CD4-positive, CD25-positive, alpha-beta regulatory T cell (primary cell): ENCODE measurements at places on chromosomes 7 and 10.

GRCh38 chr10:228366-228765, 93.1 kb downstream of the ZMYND11 start:
- DNase-seq: no peak

GRCh38 chr10:58996866-58997265, 179.6 kb upstream of the PHYHIPL start:
- no peak for DNase-seq

DNA sequence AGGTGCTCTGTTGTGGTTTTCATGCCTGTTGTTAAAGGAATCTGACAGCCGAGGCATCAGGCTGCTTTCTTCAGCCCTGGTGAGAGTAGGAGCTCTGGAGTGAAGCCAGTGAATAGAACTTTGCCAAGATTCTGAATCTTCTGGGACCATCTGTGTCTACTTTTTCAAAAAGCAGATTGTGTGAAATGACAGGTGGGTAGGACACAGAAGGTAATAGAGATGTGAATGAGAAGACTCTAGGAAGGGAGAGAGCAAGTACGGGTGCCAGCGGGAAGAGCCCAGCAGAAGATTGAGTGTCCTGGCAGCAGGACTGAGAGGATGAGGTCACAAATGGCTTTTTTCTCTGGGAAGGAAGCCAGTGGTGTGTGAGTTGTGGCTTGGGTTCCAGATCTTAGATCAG, 429.2 kb downstream of the SDK1 start:
- DNase-seq: no peak

DNA sequence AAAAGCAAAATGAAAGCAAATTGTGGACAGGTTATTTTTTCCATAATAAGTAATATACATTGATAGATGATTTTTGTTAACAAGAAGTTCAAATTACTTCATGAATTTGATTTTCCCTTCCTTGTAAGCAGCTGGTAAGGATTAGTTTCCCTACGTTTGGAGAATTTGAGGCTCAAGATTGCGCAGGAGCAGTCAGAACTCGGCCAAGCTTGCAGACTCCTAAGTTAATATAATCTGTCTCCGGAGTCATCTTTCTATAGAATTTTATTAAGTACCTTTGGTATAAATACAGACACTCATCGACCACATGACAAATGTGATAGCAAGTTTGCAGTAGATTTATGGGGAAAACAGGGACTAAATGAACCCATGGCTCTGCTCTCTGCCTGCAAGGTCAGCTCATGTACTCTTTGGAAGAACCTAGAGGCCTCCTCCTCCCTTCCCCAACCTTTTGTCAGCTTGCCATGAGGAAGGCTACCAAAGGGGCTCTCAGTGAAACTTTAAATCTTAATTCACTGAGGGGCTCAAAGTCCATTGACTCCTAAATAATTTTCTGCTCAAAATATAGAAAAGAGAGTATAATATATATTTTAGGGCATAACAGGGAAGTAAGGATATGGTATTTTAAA, 89.2 kb upstream of the CTTNBP2 start:
- no peak for DNase-seq

DNA sequence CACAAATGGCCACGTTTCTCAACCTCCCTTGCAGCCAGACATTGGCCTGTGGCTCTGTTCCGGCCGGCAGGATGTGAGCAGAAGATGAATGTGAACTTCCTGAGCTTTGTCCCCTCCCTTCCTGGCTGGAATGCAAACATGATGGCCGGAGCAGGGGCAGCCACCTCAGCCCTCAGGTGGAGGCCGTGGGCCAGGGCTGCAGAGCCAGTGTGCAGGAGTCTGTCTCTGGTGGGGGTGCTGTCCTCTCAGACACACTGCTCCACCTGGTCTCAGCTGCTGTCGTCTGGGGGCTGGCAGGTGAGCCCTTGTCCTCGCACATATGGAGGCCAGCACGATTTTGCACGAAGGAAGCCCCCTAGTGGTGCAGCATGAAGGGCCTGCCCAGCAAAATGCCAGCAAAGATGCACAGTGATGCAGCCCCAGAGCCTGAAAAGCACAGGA, 25.3 kb upstream of the PWWP2B start:
- no peak for DNase-seq

DNA sequence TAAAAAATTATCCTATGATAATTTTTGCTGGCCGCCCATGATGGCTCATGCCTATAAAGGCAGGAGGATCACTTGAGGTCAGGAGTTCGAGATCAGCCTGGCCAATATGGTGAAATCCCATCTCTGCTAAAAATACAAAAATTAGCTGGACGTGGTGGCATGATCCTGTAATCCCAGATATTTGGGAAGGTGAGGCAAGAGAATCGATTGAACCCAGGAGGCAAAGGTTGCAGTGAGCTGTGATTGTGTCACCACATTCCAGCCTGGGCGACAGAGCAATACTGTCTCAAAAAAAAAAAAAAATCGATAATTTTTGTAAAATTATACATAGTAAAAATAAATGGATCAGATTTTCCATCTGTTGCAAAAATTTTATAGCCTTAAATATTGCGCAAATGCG, 31.7 kb upstream of the CDK14 start:
- DNase-seq: no peak

DNA sequence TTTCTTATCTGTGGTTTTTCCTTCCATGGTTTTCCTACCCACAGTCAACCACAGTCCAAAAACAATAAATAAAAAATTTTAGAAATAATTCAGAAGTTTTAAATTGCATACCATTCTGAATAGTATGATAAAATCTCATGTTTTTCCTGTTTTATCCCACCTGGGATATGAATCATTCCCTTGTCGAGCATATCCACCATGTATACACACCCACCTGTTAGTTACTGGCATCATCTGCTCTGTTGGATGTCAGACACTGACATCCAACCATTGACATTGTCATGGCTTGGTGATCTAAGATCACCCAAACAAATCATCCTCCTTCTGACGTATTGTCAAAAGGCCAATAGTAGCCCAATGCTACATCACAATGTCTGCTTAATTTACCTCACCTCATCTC, 749.8 kb downstream of the TNS3 start:
- no peak for DNase-seq

- DNase-seq: no peak
These were observed 31.3 kb upstream of the GDF10 start for GRCh38 chr10:47268696-47269095.

GRCh38 chr10:63976538-63976937, 455.3 kb downstream of the REEP3 start:
- no peak for DNase-seq

GRCh38 chr10:121914661-121915060, 13.2 kb downstream of the ATE1 start:
- DNase-seq: no peak

DNA sequence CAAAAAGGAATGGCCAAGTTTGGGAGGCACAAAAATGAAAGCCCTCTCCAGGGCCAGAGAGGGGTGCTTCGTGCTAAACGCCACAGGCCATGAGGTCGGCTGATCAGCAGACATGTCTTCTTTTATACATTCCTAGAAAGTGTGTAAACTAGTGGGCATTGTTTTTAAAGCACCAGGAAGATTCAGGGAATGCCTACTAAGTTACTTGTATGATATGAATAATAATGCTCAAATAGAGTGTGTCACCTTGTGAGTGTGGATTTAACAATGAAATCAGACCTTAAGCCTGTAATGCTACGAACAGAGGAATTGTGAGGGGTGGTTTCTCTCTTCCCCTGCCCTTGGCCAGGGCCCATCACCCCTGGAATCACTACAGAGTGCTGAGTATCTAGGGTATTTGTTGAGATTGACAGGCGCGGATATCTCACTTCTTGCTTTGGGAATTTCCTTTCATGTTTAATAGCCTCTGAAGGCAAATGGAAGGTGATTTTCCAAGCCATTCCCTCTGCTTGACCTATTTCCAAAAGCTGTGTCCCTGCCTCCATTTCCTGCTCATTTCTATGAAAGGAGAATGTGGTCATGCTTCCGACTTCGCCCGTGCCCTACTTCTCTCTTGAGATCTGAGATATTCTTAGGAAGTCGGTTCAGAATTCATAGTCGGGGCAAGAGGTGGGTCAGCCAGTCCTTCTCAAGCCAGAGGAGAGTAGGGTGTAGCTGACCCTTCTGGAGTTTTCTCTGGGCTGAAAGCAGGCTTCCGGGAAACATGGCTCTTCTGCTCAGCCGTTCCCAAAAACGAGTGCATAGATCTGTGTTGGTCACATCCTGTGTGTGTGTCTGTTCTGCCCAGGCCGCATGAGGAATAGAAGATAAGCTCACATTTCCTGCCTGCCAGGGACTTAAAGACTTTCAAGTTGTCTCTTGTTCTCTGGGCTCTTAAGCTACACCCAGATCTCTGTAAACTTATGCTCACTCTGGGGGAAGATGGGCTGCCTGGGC, 167.8 kb upstream of the ITGB1 start:
- peak; percentile 32 for DNase-seq

DNA sequence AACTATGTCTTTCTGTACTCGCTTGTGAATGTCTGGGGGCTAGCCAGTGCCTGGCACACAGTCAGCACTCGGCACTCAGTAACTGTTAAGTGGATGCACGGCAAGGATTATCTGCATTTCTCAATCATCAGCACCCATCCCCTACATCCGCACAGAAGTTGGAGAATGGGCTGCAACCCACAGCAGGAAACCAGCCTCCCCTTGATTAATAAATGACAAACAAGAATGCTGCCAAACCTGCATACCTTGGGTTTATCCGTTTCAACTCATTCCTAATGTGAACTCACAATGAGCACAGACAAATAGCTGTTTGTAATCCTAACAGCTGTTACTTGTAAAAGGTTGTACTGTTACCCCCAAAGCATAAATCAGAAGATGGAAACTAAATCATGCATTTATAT, 28.9 kb downstream of the PPP1R3C start:
- DNase-seq: no peak
